Purkinje cell (primary cell): ENCODE measurements at places on chromosomes 7 and 10. TPM values are rescaled to one million over a fixed set of nuclear protein-coding genes. Genes with fewer than 3 reads are reported as not detected.

Gene SLC26A3
- not detected in 2 replicates for polyA plus RNA-seq

Gene CYTH3
- polyA plus RNA-seq, result 13.9 and 22.9 TPM in 2 replicates

Gene GFRA1
- 8.8 and 12.0 TPM in 2 replicates for polyA plus RNA-seq

Gene CALHM1
- 0.40 TPM in 1 of 2 replicates, not detected in the other for polyA plus RNA-seq

Gene RAB19
- polyA plus RNA-seq, result not detected in 2 replicates

Gene CHAT
- polyA plus RNA-seq, result not detected in 2 replicates

Gene DLX5
- not detected in 2 replicates for polyA plus RNA-seq

Gene SH2D4B
- polyA plus RNA-seq, result 0.21 TPM in 1 of 2 replicates, not detected in the other

Gene FFAR4
- polyA plus RNA-seq, result not detected in 2 replicates

Gene NPSR1
- polyA plus RNA-seq, result not detected in 2 replicates

Gene GSTO1
- 159 and 191 TPM in 2 replicates for polyA plus RNA-seq

Gene ZNF138
- polyA plus RNA-seq, result 41.3 and 42.4 TPM in 2 replicates

Gene FBXL13
- 0.82 and 2.5 TPM in 2 replicates for polyA plus RNA-seq

Gene NME8
- not detected in 2 replicates for polyA plus RNA-seq

Gene TEX36
- polyA plus RNA-seq, result not detected in 2 replicates

Gene MLXIPL
- 1.4 TPM in 1 of 2 replicates, not detected in the other for polyA plus RNA-seq

Gene AQP1
- polyA plus RNA-seq, result 0.10 and 0.40 TPM in 2 replicates
